ENCODE measurements at places on chromosomes 13 and 19. TPM values are rescaled to one million over a fixed set of nuclear protein-coding genes. Genes with fewer than 3 reads are reported as not detected.

Gene ZNF805
- total RNA-seq, result 2.6 TPM

Gene TUBA3C
- total RNA-seq, result not detected

Gene C19orf33
- total RNA-seq, result 705 TPM

Gene LILRA6
- total RNA-seq, result not detected

Gene UHRF1
- total RNA-seq, result 44.8 TPM

Gene ZNF208
- not detected for total RNA-seq

Gene PROZ
- not detected for total RNA-seq

Gene ZNF584
- 20.4 TPM for total RNA-seq

Gene MAP1S
- total RNA-seq, result 22.0 TPM

Gene PDCD5
- 402 TPM for total RNA-seq

Gene CGB2
- total RNA-seq, result 0.41 TPM

Gene FDX2
- total RNA-seq, result 37.4 TPM

Gene ITGBL1
- 1.2 TPM for total RNA-seq

Gene NKPD1
- 0.13 TPM for total RNA-seq

Gene ZNF569
- total RNA-seq, result 4.8 TPM

Gene HSH2D
- total RNA-seq, result not detected
